Cerebellar nuclear complex (tissue), 1 donor: ENCODE measurements at places on chromosomes 1 and 21.
A peak's percentile ranks its signal among the peaks of the same experiment; 100 is the strongest.

DNA sequence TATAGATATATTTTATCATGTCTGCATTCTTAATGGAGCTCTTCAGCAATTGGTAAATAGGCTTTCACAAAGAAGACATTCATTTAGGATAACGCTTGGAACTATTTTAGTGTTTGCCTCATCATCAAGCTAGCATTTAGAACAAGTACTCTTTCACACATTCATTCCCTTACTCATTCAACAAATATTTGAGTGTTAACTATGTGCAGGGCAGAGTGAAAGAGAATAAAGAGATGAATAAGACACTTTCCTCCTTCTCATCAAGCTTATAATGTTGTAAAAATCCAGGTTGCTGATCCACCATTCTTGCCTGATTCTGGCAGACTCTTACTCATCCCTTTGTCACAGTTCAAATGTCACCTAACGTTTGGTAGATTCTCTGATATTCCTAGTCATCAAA is 386.3 kb upstream of the BEND5 start:
- no peak for DNase-seq

- no peak for DNase-seq
Observed at GRCh38 chr1:230681599-230681998, 32.3 kb downstream of the AGT start.

DNA sequence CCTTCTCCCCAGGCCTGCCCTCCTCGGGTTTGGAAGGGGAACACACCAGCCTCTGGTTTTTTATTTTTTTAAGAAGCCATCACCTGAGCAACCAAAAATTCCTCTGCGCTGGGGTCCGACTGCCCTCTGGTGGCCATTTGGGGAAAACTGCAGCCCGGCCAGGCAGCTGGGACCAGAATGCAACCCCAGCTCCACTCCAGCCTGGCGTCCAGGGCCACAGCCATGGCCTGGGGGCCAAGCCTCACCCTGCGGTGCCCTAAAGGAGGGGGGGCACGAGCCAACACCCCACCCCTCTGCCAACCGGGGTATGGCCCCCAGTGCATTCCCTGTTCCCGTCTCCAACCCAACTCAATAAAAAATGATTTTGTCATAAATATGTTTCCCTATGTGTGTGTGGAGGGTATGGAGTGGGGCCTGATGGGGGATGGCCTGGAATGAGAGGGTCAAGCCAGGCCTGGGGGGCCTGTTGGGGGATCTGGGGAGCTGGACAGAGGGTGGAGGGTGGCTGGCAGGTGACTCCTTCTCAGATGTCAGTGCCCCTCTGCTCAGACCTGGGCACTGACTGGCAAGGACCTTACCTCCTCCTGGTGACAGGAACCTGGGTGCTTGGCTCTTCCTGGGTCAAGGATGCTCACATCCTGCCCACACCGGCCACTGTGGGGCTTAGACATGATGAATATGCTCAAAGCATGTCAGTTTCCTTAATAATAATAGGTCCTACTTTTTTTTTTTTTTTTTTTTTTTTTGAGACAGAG is 3.2 kb downstream of the GPR3 start:
- DNase-seq: peak; percentile 51

DNA sequence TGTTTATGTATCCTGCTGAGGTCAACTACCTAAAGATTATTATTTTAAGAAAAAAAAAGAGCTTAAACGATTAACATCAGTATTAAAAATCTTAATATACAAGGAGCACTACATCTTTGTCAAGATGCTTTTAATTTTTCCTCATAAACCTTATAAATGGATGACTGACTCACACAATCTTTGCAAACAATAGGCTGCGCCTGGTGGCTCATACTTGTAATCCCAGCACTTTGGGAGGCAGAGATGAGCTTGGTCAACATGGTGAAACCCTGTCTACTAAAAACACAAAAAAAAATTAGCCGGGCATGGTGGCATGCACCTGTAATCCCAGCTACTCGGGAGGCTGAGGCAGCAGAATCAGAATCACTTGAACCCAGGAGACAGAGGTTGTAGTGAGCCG is 1.7 kb downstream of the KHDC4 start:
- no peak for DNase-seq

DNA sequence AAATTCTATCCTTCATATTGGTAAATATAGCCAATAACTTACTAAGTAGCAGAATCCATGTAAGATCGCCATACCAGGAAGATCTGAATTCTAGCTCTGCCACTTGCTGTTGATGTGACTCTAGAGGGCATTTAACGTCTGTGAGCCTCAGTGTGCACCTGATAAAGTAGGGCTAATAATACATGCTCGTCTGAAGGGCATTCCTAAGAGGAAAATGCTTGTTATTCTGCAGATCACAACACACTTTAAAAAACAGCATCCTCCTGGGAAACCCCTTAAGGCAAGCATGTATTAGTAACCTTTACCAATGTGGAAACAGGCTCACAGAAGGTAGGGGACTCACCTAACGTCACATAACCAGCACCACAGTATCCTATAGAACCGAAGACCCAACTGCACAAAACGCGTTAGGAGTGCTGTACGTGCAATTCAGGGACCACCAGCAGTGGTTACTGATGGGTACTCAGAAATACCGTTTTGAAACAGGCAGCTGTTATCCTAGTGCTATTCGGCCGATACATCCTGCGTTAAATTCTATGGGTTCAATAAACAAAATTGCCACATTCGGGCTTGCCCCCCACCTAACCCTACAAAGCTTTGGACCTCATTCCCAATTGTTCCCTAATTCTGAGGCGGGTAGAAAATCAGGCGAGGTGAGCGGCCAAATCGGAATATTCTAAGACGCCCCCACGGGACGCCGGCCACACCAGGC is 758 bp downstream of the DEPDC1 start:
- no peak for DNase-seq

- no peak for DNase-seq
Observed at GRCh38 chr1:35247256-35247655, 21.3 kb upstream of the ZMYM4 start.

GRCh38 chr1:230243583-230244353 is 176.7 kb downstream of the GALNT2 start:
- no peak for DNase-seq

DNA sequence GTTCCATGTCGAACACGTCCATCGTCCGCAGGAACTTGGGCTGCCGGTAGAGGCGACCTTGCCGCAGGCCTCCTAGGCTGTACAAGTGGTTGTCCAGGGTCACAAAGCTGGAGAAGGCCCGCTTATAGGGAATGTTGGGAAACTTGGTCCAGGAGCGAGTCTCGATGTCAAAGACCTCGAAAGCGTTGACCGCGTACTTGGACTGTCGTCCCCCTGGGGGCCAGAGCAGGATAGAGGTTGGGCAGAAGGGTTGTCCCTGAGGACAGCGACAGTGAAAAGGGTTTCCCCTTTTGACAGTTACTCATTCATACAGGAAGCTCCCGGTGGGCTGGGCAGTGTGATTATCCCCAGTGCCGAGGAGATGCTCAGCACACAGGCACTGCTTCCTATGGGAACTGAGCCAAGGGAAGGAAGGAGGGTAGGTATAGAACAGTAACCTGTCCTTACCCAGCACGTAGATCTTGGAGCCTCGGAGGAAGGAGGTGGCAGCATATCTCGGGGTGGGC is 17.5 kb downstream of the KLHDC8A start:
- DNase-seq: no peak

DNA sequence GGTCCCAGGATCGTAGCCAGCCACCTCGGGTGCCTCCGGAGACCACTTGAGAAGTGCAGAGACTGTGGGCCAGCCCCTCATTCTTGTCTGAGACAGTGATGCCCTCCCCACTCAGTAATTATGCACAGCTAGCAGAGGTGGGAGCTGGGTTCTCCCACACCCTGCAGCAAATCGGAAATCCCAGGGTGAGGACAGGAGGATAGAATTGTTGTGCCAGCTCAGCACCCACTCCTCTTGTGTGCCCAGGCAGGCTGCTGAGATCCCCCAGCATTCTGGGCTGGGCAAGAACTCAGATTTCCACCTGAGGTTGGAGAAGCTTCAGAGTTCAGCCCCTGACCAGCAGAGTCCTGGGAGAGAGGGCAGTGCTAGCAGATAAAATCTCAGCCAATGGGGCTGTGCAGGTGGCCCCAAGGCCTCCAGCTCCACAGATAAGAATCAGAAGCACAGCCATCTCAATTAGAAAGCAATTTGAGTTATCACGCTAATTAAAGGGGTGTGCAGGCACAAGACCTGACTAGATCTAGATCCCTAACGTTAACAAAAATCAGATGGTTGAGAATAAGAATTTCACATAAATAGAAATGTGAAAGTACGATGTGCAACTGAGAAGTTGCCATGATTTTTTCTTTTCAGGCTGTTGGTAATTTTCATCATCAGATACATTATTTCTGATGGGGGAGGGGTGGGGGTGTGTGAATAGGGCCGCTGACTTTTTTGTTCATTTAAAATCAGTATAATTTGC is 45.5 kb upstream of the IRF2BP2 start:
- no peak for DNase-seq

- DNase-seq: no peak
Observed at GRCh38 chr1:41648230-41648629, 163.7 kb upstream of the EDN2 start.

GRCh38 chr1:232648316-232648715 is 18.4 kb upstream of the SIPA1L2 start:
- no peak for DNase-seq

- no peak for DNase-seq
Observed at GRCh38 chr1:170310951-170311350, 165.2 kb downstream of the NTMT2 start.
